T-helper 9 cell (primary cell): ENCODE measurements at places on chromosomes 16 and 17.

GRCh38 chr16:28494121-28494851, at the start of gene APOBR:
Gene APOBR (plus strand): TSS chr16:28494643. CDS start chr16:28494682, 39 bp downstream.
- DNase-seq = peak; percentile 77

GRCh38 chr17:44966348-44967025, 1.6 kb downstream of the C1QL1 start:
- DNase-seq = no peak

DNA sequence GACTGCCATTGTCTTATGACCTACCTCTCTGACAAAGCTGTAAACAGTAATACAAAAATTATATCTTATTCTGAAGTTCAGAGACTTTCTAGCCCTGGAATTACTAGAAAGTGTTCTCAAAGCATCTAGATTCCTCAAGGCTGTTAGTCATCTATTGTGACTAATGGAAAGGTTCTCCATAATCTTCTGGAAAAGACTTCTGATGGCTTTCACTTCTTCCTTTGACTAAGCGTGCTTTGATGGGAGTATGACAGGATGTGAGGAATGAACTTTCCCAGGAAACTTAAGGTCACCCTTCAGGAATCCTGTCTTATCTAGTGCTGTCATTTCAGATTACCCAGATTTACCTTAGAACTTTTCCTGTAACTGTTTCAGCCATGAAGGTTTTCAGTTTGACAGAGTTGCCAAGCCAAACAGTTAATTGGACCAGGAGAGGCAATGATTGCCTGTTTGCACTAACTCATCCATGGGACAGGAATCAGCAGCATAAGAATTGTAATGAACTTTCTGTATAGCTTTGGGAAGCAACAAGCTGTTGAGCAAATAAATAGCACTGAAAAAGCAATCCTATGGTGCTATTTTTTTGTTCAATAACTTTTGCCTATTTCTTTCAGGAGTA, 43.5 kb downstream of the AP2B1 start:
- no peak for DNase-seq

GRCh38 chr17:76658242-76658662, 14.7 kb upstream of the ST6GALNAC1 start:
- DNase-seq = no peak

DNA sequence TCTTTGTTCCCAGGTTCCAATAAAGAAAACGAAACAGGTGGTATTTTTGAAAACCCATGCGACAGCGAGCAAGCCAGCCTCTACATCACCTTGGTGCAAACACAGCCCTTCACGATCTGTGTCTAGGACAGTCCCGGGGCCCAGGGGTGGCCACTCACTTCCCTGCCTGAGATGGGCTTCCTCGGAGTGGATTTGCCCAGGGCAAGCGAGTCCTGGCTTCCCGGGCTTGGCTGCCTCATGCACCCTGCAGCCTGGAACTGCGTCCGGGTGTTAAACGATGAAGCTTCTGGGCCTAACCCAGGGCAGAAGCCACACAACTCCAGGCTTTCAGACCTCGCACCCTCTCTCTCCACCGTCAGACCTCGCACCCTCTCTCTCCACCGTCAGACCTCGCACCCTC, 66.0 kb downstream of the RPH3AL start:
- no peak for DNase-seq

DNA sequence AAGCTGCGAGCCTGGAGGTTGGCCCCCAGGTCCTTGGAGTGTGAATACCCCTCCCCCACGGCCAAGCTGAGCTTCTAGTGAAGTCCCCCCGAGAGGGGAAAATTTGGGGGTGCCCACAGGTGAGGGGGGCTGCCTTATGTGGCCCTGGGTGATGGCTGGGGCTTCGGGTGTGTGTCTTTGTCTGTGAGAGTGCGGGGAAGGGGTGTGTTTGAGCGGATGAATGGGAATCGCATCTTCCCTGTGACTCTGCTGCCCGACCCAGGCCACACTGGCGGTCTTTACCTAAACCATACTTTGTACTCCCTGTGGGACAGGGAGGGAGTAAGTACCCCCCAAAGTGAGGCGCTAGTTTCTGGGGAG, 1.3 kb downstream of the SBK1 start:
- no peak for DNase-seq

GRCh38 chr17:19555746-19556145, 22.1 kb downstream of the SLC47A1 start:
- no peak for DNase-seq

- DNase-seq = no peak
These were observed 2.8 kb downstream of the DCUN1D3 start for GRCh38 chr16:20897253-20897897.

- no peak for DNase-seq
These were observed 743 bp downstream of the WIPI1 start for GRCh38 chr17:68456339-68457167.

GRCh38 chr17:19986941-19987861, 9.6 kb upstream of the AKAP10 start:
- DNase-seq = no peak

DNA sequence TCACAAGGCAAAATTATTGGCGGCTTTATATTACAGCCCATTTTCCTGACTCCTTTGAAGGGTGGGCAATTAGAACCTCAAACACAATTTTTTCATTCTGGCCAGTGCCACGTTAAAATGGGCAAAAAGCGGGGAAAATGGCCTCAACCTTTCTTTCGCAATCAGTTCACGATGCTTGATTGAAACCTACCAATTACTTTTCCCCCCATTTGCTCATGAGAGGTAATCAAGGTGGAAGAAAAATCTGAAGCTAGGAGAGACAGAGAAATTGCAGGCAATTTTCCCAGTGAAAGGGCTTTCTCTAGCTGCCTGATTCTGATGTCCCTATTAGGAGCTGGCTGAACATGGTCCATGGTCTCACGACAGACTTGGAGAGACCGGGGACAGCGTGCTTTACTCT, 215.1 kb downstream of the SLC39A11 start:
- DNase-seq = no peak

DNA sequence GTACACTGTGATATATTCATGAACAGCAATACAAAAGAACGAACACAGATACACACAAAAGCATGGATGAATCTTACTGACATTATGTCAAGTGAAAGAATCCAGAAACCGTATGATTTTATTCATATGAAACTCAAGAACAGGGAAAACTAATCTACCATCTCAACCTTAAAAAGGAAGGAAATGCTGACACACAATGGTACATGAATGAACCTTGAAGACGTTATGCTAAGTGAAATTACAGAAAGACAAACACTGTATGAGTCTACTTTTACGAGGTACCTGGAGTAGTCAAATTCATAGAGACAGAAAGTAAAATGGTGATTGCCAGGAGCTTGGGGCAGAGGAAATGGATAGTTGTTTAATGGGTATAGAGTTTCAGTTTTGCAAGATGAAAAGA, 8.7 kb upstream of the PRKCB start:
- no peak for DNase-seq

DNA sequence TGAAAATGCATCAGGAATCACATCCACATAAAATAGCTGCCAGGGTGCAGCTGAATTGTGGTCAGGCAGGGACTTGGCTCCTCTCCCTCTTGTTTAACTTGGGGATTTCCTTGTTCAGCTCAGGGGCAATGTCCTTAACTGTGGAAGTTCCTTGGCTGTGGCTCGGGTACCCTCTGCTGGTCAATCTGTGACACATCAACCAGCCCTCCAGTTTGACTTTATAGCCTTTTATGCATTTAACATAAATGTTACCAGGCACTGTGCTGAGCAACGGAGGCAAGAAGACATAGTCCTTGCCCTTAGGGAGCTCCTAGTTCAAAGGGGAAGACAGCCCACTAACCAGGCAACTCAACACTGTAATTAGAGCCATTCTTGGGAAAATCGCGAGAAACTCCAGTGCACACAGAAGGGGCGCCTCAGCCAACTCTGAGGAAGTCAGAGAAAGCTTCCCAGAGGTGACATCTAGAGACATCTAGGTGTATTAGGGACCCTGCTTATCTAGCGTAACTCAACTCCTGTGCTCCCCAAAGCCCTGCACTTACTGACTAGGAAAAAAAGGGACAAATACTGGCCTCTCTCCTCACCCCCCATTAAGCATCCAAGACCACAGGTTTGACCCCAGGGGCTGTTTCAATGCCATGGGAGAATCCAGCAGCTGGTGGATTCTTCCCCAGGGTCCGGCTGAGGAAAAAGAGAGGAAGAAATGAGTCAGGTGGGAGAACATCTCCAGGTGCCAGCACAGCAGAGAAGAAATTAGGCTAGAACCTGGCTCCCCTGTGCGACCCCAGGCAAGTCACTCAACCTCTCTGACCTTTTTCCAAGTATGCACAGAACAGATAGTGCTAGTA, 17.3 kb upstream of the EEF2K start:
- DNase-seq = peak; percentile 46

DNA sequence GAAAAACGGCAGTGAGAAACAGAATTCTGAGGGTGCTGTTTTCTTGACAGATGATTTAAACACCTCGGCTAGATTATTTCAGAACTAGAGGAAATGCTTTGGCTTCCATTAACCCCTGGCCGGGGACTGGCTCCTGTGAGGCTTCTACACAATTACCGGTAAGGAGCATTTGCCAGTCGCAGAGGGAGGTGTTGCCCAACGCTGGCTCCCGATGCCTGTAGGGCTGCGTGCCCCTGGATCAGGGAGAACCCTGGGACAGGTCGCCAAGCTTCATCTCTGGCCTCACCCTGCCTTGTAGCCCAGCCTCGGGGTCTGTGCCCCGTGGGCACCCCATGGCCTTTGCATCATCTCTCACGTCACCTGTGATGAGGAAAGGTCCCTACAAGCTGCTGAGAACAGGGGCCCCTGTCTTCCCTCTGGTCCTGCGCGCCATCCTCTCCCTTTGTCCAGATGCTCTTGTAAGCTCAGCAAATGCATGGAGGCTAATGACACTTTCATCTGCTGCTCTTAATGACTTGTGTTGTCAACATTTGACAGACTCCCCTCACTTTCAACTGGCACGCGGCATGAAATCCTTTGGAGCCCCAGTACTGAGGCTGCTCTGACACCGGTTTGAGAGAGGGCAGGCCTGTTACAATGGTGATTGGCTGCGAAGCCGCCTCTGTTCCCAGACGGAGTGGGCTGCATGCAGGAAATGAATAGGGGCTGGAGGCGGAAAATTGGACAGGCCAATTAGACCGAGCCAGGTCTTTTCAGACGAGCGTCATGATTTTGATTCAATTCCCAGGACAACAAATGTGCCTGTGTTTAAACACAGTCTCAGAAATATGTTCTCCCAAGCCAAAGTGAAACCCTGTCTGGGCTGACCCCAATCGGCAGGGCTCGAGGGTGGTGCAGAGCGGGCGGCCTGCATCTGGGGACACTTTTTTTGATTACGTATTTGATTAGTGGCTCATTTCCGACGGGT, 85.5 kb upstream of the DOC2B start:
- no peak for DNase-seq

- DNase-seq = no peak
These were observed 3.7 kb downstream of the METTL16 start for GRCh38 chr17:2508035-2508434.

DNA sequence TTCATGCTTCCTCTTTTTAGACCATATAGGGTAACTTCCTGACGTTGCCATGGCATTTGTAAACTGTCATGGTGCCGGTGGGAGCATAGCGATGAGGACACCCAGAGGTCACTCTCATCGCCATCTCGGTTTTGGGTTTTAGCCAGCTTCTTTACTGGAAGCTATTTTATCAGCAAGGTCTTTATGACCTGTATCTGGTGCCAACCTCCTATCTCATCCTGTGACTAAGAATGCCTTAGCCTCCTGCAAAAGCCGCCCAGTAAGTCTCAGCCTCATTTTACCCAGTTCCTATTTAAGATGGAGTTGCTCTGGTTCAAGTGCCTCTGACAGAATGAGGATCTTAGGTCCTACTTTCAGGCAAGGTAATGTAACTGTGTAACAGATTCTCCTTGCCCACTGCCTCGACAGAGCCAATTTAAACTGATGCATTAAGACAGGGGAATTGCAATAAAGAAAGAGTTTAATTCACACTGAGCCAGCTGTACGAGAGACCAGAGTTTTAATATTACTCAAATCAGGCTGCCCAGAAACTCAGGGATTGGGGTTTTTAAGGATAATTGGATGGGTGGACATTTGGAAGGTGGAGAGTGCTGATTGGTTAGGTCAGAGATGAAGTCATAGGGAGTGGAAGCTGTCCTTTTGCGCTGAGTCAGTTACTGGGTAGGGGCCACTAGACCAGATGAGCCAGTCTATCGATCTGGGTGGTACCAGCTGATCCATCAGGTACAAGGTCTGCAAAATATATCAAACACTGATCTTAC, 59.9 kb upstream of the ATF7IP2 start:
- DNase-seq = no peak

GRCh38 chr17:14341866-14342265, 41.0 kb downstream of the HS3ST3B1 start:
- DNase-seq = no peak

DNA sequence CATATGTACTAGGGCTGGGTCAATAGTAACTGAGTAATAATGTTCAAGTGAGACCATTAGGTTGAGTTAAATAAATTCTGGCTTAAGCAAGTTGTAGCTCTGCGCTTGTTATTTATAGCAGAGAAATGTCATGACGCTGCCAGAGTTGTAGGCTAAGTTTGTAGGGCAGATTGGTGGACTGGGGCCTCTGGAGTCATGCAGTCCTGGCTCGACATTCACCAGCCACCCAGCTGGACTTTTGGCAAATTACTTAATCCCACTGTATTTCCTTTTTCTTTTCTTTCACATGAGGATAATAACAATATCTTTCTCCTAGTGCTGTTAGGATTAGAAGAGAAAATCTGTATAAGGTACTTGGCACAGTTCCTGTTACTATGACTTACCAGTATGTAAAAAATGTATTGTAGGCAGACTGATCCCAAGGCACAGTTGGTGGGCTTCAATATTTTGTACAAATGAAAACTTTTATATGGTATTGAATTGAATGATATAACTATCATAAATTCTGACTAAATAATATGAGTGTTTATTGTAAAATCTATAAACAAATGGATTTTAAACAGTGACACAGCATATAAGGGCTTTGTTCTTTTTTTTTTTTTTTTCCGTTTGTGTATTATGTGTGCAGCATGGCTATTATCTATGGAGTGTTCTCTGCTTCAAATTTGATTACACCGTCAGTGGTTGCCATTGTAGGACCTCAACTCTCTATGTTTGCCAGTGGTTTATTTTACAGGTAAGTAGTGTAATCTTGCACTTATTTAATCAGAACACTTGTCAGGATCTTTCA, 2.6 kb downstream of the MFSD11 start:
- no peak for DNase-seq
